Pons (tissue), 1 donor: ENCODE measurements at places on chromosomes 11 and 22.
A peak's percentile ranks its signal among the peaks of the same experiment; 100 is the strongest.

GRCh38 chr11:9222654-9223053 lies 42.5 kb downstream of the DENND5A start:
- peak; percentile 73 for DNase-seq

DNA sequence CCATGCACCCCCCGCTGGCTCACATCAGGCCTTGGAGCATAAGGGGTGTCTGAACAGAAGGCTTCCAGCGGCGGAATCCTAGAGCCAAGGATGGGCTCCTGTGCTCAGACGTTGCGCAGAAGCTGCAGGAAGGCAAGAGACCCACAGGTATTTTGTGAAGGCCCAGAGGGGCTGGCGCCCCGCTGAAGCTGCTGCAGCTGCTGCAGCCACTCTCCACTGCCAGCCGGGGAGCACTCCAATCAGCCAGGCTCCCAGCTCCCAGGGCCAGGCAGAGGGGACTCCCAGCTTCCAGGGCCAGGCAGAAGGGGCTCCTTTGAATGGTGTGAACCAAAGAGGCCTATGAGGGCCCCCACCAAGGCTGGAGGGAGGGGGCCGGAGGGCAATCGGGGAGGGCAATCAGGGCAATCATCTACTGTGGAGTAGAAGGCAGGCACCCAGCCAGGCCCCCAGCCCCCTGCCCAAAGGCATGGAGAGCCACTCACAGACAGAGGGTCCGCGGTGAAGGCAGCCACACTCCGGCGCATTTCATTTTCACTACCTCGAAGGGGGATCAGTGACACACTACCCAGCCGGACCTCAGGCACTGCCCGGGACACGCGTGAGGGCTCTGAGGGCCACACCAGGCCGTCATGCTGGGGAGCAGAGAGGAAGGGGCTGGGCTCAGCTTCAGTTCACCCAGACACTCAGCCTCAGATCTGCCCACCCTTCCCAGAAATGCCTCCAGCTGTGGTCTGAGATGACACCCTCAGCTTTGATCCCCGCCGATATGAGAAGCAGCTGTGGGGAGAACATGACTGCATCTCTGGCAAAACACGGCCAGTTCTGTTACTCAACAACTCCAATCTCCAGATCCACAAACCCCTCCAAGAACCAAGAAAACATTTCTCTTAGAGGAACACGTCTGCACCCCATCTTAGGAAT lies 11.6 kb upstream of the PDE2A start:
- no peak for DNase-seq

- DNase-seq, result no peak
Measured at GRCh38 chr11:45928535-45929215, 6.2 kb downstream of the LARGE2 start.

- no peak for DNase-seq
Measured at GRCh38 chr11:36425561-36426081, 84.5 kb downstream of the TRAF6 start.

DNA sequence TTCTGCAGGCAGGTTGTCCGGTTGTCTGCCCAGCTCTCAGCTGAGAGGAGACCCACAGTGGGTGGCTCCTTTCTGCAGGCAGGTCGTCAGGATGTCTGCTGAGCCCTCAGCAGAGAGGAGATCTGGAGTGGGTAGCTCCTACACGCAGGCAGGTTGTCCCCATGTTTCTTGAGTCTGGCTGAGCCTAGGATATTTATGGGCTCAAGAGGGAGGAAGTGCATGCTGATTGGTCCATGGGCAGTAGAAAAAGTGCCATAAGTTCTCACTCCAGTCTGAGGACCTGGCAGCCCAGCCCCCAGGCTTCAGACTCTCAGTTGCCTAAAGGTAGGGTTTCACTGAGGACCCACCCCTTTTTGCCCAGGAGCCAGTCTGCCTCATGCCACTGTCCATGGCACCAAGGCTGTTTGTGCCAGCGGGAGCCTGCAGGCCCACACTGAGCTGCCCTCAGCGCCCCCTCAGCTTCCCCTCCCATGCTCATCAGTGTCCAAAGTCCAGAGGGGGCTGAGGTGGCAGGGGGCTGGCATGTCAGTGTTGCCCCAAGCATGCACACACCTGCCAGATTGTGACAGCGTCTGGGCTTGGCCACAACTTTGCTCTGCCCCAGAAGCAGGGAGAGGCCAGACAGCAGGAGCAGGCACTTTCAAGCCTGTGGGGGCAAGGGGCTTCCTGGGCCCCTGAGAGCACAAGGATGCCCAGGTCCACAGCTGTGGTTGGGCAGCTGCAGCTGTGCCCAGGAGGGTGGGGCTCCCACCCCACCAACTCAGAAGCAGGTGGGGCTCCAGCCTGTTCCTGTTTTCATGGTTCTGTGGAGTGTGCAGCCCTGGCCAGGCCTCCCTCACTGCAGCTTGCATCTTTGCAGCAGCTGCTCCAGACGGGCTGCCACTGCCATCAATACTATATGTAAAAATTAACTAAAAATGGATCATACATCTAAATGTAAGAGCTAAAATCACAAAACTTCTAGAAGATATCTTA lies 3.8 kb upstream of the RNF141 start:
- no peak for DNase-seq
